ENCODE measurements at places on chromosomes 4 and X.

DNA sequence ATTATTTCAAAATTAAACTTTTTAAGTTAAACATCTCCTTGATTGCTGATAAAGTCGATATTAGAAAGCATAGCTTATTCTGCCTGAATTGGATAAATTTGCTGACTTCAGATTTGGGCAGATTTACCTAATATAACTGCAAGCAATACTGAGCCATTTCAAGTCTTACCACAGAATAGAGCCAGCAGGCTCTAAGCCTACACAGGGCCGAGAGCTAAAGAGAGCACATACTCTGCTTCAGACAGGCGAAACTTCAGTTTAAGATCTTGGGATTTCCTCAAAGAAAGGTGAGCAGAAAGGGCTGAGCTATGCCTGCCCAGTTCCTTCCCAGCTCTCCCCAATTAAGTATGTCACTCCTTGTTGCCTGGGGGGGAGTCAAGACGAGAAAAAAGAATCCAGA lies 240.6 kb upstream of the NOCT start:
- DNase-seq, result no peak

- no peak for DNase-seq
These were observed 2.4 kb downstream of the SYP start for GRCh38 chrX:49197543-49198087.

DNA sequence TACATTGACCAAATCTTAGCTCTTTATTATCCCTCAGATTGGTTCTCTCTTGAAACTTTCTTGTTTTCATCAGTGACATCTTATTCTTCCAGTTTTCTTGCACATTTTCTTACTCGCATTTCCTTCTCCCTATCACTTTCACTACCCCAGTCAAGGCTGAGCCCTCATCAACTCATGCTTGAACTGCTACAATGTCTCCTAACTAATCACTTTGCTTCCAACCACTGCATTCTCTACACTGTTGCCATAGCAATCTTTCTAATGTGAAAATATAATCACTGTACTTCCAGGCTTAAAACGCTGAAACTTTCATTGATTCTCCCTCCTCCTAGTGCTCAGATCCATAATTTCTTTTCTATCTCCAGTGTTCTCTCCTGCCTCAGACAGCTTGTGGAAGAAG lies 22.2 kb upstream of the LPAR4 start:
- no peak for DNase-seq

DNA sequence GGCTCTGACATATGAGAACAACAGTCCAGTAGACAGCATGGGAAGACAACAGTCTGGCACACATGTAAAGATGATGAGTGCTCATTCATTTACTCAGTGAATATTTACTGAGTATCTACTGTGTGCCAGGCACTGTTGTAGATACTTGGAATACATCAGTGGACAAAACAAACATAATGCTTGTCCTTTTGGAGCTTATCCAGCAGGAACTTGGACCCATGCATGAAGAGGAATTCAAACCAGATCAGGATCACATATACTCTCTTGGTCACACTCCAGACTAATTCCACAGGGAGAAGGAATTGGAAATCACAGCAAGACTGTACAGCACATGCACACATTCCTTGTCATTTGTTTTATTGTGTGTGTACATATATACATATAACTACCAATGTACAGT lies 217.6 kb upstream of the TTC29 start:
- DNase-seq, result no peak

DNA sequence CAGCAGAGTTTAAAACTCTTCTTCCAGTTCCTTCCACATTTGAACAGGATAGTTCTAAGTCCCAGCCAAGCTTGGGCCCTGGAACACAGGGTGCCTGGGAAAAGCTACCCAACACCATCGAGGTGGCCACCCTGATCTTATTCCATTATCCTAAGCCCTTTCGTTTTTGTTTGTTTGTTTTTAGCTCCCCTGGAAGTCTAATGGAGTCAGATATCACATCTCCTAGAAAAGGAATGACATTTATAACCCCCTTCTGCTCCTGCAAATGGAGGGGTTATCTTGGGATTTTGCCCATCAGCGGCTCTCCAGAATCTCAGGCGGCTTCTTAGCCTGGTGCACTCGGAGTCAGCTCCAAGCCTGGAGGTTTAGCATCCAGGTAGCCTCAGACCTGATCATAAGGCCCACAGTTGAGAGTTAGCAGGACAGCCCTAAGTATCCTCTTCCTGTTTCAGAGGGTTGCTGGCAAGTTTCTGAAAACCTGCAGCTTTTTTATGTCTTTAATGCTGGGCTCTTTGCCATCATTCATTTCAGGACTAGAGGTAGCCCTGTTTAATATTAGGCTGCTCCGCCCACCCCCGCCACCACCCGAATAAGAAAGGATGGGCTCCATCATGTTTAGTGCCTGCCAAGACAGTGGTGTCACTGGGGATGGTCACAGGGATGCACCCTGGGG lies 230.0 kb upstream of the LNX1 start:
- no peak for DNase-seq

DNA sequence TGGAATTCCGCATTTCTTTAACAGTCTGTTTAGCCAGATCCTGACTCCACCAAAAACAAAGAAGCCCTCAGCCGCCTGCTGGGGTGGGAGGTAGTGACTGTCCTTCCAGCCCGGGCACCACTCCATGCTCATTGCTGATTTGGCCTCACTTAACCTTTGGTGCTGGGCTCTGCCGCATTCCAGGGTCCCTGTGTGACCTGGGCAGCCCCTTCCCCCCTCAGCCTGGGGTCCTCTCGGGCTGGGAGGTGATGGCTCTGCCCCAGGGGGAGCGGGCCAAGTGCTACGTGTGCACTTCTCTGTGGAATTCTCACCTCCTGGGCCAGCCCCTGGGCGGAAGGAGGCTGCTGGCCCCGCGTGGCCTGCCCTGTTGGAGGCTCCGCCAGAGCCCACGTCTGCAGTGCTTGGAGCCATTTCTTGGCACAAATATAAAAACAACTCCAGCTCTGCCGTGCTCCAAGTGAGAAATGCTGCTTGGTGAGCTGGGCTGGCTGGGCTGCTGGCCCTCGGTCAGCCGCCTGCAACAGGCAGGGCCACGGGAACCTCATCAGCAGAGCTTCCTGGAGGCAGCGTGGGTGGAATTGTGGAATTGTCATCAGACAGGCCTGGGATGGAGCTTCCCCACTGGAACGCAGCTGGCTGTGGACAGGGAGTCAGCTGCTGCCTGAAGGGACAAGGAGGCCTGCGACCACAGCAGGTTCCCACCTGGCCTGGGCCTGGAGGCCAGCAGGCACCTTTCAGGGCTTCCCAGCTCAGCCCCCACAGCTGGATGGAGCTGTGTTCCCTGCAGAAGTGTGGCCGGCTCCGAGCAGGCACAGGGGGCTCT lies 66.0 kb downstream of the TRMT44 start:
- DNase-seq, result peak; percentile 42

GRCh38 chr4:15682242-15683142 lies 865 bp downstream of the FAM200B start:
- peak; percentile 50 for DNase-seq

GRCh38 chrX:54066841-54067240 lies 22.6 kb upstream of the PHF8 start:
- peak; percentile 48 for DNase-seq

DNA sequence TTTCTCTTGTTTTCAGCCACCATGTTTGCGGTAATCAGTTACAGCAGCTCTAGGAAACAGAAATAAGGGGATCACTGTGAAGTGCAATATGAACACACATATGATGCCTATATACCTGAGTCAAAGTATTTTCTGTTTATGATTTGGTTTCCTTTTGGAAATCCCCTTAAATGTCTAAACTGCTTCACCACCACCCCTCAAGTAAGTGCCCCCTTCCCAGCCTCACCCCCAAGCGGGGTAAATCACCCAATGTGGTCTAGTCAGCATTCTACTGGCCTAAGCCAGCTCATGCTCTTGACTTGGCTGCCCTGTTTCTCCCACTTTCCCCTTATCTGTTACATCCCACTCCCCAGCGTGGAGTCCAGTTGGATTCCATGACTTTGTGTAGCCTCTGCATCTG lies 176.5 kb downstream of the QDPR start:
- DNase-seq, result no peak

DNA sequence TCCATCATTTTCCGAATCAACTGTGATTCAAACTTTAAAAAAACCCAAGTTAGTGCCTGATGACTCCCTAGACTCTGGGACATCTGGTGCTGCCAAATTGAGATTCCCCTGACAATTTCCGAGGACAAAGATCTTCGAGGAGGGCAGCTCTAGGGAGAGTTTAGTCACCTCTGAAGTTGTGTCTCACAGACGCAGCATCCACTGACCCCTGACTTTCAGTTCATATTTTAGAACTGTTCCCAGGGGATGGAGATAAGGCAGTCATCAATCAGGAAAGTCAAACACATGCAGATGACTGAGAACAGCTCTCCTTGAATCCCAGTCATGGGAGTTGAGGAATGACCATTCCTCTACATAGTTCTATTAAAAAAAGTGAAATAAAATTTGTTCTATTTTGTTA lies 643.9 kb downstream of the TRIML1 start:
- no peak for DNase-seq

GRCh38 chr4:6516281-6516680 lies 43.9 kb upstream of the PPP2R2C start:
- no peak for DNase-seq

- peak; percentile 37 for DNase-seq
These were observed 62.1 kb upstream of the ANTXR2 start for GRCh38 chr4:80134936-80135701.

- DNase-seq, result no peak
These were observed 1.4 kb upstream of the DOK7 start for GRCh38 chr4:3461515-3462291.

GRCh38 chr4:168183717-168184571 lies 91.6 kb downstream of the ANXA10 start:
- peak; percentile 51 for DNase-seq

DNA sequence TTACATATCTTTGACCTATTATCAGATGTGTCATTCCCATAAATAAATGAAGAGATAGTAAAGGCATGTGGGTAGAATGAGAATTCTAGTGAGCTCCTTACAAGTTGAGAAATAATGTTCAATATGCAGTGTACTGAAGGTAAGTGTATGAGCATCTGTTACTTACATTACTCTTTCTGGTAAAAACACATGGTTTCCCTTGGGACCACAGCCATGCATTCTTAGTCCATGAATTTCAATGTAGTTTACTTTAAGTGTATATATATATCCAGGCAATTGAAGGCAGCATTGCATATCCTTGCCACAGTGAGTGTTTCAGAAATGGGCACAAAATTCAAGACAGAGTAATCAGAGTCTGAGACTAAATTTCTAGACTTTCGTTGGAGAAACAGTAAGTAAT lies 277.2 kb downstream of the CXXC4 start:
- no peak for DNase-seq

- no peak for DNase-seq
These were observed 83.3 kb downstream of the RLIM start for GRCh38 chrX:74531081-74531480.

- no peak for DNase-seq
These were observed 256.1 kb downstream of the THOC2 start for GRCh38 chrX:123476611-123477219.

- DNase-seq, result no peak
These were observed 601.7 kb upstream of the GRIA3 start for GRCh38 chrX:122582280-122582974.

DNA sequence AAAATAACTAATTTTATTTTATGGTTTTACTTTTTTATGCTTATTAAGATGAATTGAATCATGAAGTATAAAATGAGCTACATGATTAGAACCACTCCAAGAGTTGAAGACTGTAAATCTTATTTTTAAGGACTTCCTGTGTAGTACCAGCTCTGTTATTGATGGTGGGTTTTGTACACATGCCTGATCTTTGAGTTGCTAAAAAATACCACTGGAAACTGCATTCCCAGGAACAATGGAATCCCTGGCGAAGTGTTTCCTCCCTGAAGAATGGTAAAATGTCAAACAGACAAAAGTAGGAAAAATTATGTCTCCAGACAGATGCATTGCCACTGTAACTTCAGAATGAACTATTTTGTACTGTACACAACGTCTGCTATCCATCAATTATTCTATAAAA lies 935.4 kb upstream of the TENM3 start:
- DNase-seq, result no peak

GRCh38 chrX:140425712-140426395 lies 79.0 kb downstream of the SOX3 start:
- DNase-seq, result no peak

DNA sequence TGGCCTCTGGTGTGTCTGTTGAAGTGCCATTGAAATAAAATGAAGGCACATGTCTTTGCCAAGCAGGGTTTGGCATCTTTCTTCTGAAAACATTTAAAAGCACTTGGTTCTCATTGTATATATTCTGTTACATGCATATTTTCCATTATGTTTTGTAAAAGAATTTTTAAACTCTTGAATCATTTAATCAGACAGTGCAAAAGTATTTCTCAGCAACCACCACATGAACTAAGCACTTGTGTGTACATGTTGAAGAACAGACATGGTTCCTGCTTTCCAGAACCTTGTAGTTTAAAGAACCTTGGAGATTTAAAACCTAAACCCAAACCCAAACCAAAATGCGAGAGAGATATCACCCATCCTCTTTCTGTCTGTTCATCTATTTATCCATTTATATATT lies 220.3 kb upstream of the GIMD1 start:
- DNase-seq, result no peak

DNA sequence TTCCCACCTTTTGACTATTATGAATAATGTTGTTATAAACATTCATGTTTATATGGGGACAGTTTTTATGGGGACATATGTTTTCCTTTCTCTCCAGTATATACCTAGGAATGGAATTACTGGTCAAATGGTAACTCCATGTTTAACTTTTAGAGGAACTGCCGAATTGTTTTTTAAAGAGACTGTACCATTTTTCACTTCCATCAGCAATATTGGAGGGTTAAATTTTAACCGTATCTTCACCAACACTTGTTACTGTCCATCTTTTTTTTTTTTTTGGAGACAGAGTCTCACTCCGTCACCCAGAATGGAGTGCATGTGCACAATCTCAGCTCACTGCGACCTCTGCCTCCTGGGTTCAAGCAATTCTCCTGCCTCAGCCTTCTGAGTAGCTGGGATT lies 46.4 kb upstream of the PRPS1 start:
- no peak for DNase-seq

- DNase-seq, result no peak
These were observed 88.9 kb downstream of the GC start for GRCh38 chr4:71694961-71695360.

DNA sequence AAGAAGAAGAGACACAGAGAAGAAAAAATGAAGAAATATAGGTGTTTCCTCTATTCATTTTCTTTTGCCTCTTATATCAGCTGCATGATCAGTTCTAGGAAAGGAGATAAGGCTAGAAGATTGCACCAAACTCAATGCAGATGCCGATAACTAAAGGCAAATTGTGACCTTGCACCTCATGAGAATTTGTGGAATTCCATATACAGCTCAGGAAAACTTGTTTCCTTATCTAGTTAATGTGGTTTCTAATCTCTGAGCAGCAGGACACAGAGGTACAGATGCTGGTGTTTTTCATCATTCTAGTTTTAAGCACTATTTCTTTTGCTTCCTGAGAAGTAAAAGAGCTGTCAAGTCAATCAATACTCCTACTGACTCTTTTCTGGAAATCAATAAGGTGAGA lies 104.6 kb upstream of the NWD2 start:
- no peak for DNase-seq

GRCh38 chrX:4588893-4589292 lies 875.4 kb upstream of the PRKX start:
- DNase-seq, result no peak
